ENCODE measurements at places on chromosomes 1 and 21.

GRCh38 chr21:22703521-22703920, 1705.3 kb downstream of the NCAM2 start:
- no peak for DNase-seq

- no peak for DNase-seq
These were observed 33.6 kb upstream of the THEM4 start for GRCh38 chr1:151942882-151943281.

- peak; percentile 40 for DNase-seq
These were observed 214.3 kb upstream of the ESRRG start for GRCh38 chr1:216937491-216937890.

GRCh38 chr1:201781437-201781836, 47.5 kb upstream of the IPO9 start:
- no peak for DNase-seq

DNA sequence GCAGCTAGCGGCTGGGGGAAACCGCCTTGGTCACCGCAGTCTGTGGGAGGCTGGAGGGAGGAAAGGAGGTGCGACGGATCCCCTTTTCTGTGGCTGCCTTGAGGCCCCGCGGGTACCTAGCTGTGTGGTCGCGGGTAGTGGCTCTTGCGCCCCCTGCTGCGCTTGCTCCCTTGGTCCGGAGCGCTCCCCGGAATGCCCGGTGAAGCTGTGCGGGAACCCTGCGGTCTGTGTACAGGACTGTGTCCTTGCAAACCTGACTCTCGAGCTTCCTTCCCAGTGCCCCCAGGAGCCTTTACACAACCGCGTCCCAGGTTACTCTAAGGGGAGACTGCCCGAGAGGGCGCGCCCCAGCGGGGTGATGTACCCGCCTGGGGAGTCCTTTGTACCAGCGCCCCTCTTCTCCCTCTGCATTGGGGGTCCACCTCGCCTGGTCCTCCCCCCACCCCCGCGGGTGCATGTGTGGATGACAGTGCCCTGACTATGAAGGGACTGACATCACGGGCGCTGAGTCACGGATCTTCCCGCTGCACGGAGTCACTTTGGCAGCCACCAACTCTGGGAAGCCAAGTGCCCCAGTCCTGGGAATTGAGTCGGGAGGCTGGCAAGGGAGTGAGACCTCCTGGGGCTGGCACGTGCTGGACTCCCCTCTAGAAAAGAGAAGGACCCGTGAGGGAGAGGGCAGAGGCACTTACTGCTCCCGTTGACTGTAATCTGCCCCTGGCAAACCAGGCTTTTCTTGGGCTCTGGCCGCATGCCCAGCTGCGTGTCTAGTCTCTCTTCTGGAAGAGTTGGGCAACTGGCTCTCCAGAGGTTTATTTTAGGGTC, 816 bp downstream of the IL6R start:
- peak; percentile 56 for DNase-seq

GRCh38 chr1:4960782-4961475, 306.5 kb downstream of the AJAP1 start:
- DNase-seq, result no peak

- no peak for DNase-seq
These were observed 51.9 kb upstream of the PRRC2C start for GRCh38 chr1:171433451-171433850.

DNA sequence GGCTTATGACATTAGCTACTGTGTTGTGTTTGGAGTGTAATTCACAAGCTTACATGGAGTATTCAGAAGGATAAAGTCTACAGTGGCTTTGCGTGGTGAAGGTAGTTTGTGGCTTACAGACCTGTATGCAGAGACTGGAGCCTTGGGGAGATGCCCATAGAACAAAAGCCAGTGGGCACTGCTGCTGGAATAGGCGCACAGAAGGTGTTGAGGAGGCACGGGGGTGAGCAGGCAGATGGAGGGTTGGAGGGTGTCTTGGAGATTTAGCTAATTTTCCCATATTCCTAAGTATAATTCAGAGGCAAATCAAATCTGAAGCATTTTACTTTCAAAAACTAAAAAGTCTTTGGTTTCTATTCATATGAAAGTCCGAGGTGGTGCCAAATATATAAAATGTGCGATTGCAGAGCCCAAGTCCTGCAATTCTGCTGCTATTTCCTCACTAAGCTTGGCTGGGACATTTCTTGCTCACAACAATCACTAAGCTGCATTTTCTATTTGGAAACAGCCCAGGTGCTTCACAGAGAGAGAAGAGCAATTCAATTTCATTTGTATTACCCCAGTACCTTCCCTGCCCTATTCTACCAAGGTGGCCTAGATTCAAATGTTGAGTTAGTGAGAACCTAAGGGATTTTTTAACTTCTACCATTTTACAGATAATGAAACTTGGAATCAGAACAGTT, 48.5 kb downstream of the FH start:
- no peak for DNase-seq

DNA sequence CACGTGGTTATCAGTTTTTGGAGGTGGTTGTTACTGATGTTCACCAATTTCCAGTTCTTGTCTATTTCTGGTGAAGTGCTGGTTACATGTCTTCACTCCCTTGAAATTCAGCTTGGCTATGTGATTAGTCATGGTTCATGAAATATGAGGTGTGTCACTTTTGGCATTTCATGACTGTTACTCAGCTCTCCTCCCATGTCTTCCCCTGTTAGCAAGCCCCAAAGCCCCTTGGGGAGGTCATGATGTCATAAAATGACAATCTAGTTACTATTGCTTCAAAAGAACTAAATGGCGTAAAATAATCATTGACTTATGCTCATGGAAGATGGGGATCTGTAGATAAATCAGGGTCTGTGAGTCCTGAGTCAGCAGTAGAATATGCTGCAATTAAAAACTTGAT, 425.1 kb downstream of the SETD4 start:
- no peak for DNase-seq

DNA sequence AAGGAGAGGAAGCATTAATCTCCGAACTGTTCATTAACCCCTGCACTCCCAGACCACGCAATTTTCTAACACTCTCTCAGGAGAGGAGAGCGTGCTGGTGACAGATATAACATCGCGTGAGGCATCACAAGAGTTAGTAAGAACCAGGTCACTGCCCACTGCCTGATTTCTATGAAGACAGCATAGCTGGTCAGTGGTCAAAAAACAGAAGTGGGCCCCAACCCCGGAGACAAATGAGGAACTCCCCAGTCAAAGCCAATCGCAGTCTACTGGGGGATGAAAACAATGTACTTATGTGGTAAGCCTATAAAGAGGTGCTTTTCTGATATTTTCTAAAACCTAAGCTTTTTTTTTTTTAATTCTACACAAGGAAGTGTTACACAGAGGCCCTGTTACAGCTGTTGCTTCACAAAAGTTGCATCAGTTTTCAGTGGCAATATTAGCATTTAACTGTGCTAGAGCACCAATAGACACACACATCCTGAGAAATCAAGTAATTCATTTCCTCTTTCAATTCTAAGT, 231.8 kb upstream of the IRF2BP2 start:
- no peak for DNase-seq

GRCh38 chr1:168792142-168792541, 63.1 kb upstream of the DPT start:
- DNase-seq, result no peak

Data from GM23338 (cell line).